Inflammatory macrophage treated with lipopolysaccharide for 4 hours (primary cell): ENCODE measurements at places on chromosomes 5 and 9.

- peak; percentile 90 for DNase-seq
Observed at GRCh38 chr5:18745988-18746615, 1111.8 kb downstream of the TAF11L14 start.

DNA sequence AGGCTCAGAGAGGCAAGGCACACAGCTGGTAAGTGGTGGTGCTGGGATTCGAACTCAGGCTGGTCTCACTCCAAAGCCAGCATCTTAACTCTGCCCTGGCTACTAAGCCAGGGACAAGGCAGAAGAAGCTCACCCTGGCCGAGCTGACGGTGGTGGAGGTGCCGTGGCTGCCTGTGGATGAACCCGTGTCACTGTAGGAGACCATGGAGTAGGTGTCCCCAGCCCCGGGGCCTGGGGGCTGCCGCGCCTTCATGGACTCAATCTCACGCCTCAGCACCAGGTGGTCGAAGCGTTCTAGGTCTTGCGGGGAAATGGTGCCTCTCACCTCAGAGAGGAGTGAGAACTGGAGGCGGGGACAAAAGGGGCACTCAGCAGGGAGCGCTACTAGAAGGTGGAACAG is 35.4 kb upstream of the AKNA start:
- DNase-seq = no peak

DNA sequence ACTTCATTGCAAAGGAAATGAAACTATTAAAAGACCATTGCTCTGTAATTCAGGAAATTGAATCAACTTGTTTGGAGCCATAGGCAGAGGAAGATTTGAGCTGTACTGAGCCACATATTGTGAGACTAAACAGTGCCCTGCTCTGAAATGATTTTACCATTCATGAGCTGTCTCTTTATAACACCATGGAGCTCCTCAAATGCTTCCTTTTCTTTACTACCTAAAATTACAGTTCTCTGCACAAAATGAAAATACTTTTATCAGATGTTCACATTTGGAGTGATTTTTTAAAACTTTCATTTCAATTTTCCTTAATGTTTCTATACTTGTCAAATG is 97.9 kb downstream of the NLN start:
- peak; percentile 43 for DNase-seq

DNA sequence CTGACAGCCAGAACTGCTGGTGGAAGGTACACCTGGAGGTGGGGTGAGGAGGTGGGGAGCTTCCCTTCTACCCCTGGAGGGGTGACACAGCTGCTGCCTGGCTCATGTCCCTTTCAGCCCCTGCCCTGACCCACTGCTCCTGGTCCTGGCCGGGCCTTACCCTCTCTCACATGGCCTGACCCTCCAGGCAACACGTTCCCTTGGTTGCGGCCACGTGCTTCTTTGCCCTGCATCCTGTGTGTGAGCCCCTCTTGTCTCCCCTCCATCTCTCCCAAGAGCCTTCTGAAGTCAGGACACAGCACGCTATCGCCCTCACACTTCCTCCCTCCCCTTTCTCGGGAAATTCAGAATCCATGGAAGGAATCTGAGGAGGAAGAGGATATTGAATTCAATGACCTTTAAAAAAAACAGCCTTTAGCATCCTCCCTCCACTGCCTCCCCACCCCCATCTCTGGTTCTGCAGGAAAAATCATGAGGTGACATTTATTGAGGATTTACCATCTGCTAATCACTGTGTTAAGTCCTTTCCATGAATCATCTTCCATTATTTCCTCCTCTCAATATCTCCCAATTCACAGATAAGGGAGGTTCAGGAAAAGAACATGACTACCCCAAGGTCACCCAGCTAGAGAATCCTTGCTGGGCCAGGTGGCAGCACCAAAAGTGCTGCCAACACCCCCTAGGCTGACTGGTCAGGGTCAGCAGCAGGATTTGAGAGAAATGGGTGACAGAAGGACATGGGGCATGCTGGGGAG is 8.3 kb downstream of the AQP3 start:
- no peak for DNase-seq

DNA sequence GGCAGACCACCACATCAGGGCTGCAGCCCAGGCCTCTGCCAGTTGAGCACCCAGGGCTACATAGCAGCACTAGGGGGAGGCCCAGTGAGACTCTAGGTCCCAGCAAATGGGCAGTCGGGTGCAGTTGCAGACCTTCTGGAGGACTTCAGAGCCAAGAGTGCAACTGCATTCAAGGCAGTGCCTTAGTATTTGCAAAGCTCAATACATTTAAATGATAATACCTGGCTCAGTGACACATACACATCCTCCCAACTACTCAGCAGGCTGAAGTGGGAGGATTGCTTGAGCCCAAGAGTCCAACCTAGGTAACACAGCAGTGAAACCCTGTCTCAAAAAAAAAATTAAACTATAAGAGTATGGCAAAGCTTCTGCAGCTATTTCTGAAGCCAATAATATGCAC is 38.6 kb upstream of the TMOD1 start:
- no peak for DNase-seq
